ENCODE measurements at places on chromosomes 5 and 9. TPM values are rescaled to one million over a fixed set of nuclear protein-coding genes. Genes with fewer than 3 reads are reported as not detected.

DNA sequence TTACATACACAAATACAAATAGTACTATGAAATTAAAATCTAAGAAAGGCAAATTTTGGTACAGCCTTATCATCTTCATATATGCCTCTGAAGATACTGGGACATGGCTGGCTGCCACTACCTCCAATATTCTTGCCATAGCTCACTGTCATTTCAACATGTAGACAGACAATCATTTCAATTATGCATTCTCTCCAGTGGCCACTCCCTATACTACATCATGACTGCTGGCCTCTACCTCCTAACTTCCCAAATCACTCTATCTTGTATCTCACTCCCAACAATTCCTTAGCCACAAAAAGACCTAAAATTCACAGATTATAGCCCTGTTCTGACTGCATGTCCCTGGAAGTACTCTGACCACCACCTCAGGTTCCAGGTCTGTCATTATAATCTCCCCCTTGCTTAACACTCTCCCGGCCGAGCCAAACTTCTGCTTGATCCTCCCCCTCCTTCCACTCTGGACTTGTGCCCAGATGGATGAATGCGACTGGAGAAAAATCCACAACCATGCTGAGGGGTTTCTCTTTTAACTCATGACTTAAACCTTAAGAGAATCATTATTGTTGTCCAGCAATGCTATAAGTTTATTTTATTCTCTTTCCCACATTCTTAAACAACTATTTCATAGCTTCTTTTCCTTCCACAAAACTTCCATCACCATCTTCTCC, 225.3 kb upstream of the TLE4 start:
- no peak for DNase-seq

DNA sequence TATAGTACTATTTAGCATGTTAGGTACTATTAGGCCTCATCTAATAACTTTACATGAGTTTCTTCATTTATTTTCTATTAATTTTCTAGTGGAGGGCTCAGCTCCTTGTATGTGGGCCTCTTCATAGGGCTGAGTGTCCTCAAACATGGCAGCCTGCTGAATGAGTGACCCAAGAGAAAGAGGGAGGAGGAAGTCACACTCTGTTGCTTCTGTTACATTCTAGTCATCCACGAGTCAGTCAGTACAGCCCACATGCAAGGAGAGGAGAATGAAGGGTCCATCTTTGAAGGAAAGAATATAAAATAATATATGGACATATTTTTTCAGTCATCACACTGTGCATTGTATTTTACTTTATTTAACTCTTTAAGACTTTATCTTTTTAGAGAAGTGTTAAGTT, 66.6 kb upstream of the NR3C1 start:
- no peak for DNase-seq

DNA sequence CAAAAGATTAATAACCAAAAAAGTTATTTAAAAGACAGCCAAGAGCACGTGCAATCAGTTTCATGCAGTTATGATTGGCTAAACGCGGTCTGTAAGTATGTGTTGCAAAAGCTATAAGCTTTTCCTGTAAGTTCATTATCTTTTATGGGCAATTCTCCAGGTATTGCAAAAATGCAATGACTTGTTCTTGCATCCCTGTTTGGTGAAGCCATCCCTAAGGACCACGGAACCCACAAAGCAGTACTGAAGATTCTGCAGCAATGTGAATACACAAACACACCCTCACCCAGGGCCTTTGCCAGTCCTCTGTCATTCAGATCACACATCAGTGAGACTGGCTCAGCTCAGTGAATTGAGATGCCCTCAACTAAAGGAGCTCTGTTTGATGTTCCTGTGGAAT, 11.4 kb downstream of the GCNT4 start:
- no peak for DNase-seq

DNA sequence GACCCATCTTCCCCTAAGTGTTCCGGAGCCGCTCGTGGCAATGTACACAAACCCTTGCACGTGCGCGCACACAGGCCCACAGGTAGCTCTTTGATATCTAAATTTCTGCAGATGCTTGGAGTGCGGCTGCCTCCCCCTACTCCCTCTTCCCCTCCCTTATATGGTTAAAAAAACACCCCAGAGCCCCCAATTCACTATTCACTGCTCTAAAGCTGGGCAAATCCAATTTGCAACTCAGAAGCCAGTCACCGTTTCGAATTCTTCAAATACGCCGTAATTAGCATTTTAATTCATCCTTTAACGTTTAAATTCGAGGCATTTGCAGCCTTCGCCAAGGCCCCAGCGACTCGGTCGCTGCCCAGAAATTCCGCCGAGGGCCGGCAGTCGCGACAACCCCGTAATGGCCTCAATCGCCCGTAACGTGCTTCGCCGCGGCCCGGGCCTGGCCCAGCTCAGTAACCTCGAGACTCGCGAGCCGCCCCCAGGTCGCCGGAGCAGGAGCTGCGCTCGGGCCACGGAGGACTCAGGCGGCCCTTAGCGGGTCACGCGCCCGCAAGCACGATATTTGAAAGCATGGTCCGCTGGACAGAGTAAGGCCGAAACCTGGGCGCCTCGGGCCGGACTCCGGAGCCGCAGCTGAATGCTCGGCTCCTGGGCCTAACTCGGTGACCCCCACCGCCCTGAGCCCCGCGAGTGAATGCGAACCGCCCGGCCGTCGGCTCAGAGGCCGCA, 1.3 kb downstream of the IRX2 start:
- DNase-seq: peak; percentile 23

DNA sequence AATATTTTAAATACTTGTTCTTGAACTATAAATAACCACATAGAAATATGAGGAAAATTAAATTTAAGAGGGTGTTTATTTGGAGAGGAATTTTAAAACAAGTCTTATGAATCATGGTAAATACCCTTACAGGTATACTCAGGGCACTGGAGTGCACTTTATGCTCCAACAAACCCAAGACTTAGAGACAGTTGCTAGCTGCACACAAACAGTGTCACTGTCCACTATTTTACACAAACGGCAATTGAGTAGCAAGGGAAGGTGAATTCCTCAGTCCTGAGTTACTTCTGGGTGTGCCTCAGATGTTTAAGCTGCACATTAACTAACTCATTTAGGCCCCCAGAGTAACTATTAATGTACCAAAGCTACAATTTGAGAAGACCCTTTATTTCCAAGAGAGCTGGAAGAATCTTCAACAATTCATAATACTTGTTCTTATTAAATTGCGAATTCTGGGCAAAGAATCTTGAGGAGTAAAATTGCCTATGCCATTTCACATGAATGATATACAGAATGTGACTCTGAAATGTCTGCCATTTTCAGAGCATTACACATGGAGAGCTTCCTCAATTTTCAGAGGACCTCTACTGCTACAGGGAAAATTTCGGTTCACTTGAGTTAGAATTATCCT, 371.2 kb downstream of the PDE4D start:
- no peak for DNase-seq

- peak; percentile 59 for DNase-seq
Measured at GRCh38 chr9:86353655-86354010, 577 bp downstream of the TUT7 start.

- DNase-seq: peak; percentile 28
Measured at GRCh38 chr5:98776066-98776705, 2.7 kb downstream of the RGMB start.

DNA sequence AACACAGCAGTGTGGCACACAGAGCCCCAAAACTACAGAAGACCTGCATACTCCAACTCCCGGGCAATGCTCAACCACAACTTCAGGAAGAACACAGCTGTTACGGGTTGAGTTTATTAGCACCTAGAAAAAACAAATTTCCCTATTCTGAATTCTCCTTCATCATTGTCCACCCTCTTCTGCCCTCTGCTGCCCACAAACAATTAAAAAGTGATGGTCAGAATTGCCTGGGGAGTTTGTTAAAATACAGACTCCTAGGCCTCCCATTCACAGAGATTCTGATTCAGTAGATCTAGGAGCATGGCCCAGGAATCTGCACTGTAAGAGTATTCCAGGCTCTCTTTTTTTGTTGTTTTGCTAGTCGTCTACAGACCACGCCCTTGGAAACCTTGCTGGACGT, 310.6 kb downstream of the NDUFS4 start:
- no peak for DNase-seq

DNA sequence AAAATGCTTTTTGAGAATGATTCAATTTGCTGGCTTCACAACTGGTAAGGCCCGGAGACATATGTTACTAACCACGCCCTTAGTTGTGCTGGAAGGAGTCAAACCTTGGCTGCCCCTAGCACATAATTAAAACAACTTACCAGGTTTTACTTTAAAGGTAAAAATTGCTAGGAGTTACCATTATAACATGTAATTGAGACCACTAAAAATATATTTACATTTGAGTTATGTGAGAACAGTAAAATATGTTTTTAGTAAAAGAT, 435.6 kb upstream of the CDH9 start:
- DNase-seq: no peak

THBS4 gene
- 0.69 TPM for polyA plus RNA-seq

WDR38 gene
- 12.8 TPM for polyA plus RNA-seq

TMC1 gene
- polyA plus RNA-seq: 0.10 TPM

FOXD4L5 gene
- not detected for polyA plus RNA-seq

PANK3 gene
- 13.5 TPM for polyA plus RNA-seq

NTNG2 gene
- 2.8 TPM for polyA plus RNA-seq

SPOCK1 gene
- 0.85 TPM for polyA plus RNA-seq

BTNL3 gene
- 0.47 TPM for polyA plus RNA-seq
